ENCODE measurements at places on chromosomes 5 and 9.

GRCh38 chr9:80899208-80899607 lies 790.1 kb downstream of the TLE1 start:
- DNase-seq, result no peak

DNA sequence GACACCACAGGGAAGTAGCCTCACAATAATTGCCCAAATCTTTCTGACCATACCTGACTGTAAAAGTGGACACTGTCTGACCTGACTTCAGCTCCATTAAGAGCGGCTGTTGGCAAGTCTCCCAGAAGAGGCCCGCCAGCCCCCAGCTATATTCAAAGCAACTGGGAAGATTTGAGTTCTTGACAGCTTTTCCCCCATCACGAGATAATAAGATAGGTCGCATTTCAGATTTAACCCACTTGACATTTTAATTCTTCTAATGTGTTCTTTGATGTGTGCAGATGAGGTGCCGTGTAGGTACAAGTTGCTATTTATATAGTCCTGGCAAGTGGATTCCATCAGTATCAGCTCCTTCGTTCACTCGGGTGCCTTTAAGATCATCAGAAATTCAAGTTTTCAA lies 345.7 kb downstream of the DRD1 start:
- no peak for DNase-seq

DNA sequence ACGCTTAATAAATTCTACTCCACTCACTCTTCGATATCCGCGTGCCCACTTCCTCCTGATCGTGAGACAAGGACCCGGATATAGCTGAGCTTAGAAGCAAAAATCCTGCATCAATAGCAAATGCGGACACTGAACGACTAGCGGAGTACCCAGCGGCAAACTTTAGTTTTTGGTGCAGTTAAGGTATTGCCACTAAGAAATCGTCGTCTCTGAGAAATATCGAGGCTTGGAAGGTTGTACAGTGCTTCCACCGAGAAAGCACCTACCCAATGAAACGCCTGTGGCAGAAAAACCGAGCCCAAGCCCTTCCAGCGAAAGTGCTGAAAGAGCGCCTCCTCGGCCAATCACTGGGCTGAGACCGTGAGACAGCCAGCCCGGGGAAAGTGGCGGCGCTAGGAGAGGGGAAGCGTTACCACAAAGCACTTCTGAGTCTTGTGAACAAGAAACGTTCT lies 32.2 kb downstream of the ANXA2R start:
- peak; percentile 75 for DNase-seq

GRCh38 chr9:137423514-137424291 lies 510 bp downstream of the NOXA1 start:
- no peak for DNase-seq

DNA sequence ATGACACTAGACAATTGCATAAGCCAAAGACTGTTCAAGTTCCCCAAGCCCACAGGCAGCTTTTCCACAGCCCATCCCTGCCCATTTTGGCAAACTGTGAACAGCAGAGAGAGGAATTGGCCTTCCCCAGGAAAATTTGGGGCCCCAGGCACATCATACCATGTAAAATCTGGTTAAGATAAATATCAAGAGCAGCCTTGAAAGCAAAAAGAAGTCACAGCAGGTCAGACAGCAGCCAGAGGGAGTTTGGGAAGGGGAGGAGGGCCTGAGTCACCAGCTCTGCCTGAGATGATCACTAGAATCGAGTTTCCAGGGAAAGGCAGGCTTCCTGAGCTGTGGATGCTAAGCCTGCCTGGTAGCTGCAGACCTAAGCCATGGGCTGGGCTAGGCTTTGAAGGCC lies 179.2 kb downstream of the RFK start:
- no peak for DNase-seq

DNA sequence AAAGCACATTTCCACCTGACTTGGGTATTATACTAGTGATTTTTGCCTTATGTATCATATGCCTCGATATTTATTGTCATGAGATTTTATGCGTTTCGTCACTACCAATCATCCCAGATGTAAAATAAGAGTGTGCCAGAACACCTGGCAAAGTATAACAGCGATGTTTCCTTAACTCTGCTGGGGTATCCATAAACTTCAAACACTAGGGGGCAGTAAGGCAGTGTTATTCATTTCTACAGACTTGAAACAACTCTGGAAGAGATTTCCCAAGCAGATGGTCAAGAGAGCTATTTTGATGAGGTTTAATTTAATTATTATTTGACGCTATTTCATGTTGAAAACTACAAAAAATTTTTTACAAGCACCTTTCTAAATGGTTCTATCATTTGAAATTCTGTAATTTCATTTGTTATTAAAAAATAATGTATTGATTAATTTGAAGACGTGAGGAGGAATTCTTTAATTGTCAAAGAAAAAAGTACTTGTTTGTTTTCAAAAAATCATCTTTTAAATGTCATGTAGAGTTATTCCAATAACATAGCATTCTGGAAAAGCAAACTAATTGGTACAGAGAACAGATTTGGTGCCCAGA lies 388.5 kb upstream of the CTNND2 start:
- no peak for DNase-seq

DNA sequence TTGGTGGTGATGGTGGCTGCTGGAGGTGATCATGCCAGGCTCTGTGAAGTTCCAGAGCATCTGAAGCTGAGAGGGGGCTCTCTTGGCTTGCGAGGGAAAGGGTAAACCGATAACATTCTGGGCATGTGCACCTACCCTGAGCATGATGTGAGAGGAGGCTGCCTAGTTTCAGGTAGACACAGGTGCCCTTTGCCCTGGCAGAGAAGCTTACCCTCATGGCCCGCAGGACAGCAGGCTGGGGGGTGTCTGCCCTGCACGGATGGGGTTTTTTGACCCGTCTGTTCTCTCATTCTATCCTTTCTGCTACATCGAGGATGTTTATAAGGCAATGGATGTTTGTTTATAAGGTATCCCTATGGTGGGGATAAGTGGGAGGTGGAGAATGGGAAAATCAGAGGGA lies 132.9 kb downstream of the WDR41 start:
- no peak for DNase-seq

- no peak for DNase-seq
Observed at GRCh38 chr5:131386779-131387178, 122.9 kb downstream of the CDC42SE2 start.

GRCh38 chr5:144035046-144035740 lies 135.3 kb downstream of the YIPF5 start:
- DNase-seq, result no peak

DNA sequence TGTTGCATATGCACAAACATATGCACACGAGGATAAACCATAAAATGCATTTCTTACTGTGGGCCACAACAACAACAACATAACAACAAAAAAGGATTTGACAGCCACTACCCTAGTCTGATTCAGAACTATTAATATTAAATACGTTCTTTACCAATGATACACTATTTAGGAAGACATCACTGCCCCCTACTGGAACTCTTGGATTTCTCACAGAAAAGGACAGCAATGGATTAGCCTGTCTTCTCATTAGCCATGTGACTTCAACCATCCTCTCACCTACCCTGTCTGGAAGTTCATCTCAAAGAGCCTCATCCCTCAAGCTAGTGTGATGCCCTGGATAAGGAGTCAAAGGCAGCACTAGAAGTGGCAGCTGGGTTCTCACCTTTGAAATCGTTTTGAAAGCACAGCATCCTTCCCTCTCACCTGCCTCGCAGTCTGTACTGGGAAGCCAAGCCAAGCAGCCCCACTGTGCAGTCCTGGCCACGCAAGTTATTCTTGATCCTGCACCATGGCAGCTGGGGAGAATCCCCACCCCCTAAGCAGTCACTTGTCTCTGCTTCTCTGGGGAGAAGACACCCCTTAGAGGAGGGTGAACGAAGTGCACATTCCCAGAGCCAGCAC lies 64.6 kb downstream of the SH3TC2 start:
- no peak for DNase-seq

DNA sequence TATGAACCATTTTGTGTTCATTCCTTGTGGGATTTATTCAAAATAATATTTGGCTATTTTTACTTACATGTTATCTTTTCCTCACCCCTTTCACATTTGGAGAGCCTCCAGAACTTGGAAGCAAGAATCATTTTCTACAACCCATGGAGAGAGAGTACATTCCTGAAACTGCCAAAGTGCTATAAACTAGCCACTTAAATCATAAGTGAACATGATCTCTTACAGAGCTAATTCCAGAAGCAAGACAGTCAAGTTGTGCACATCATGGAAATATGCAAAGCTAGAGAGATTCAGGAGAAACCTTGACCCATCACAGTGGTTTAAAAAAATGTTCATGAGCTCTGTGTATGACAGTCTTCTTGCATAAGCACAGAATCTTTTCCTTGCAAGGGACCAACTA lies 883.6 kb upstream of the C9orf72 start:
- no peak for DNase-seq

GRCh38 chr5:137192293-137192743 lies 306.8 kb downstream of the SPOCK1 start:
- DNase-seq, result no peak

- no peak for DNase-seq
Observed at GRCh38 chr9:68897577-68898145, 116.3 kb downstream of the PRKACG start.

- no peak for DNase-seq
Observed at GRCh38 chr9:32430720-32431119, 46.3 kb downstream of the ACO1 start.

DNA sequence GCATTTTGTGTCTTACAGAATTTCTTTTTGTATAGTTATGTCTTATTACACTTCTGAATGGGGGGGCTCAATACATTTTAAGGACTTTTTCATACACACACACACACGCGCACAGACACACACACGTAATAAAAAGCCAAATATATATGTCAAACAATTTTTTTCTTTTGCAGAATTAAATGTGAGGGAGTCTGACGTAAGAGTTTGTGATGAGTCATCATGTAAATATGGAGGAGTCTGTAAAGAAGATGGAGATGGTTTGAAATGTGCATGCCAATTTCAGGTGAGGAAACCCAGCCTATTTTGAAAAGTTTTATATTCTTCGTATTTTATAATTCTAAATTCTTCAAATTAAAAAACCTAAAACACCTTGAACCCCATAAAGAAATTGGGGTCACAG lies 25.6 kb downstream of the TMEFF1 start:
- DNase-seq, result no peak

DNA sequence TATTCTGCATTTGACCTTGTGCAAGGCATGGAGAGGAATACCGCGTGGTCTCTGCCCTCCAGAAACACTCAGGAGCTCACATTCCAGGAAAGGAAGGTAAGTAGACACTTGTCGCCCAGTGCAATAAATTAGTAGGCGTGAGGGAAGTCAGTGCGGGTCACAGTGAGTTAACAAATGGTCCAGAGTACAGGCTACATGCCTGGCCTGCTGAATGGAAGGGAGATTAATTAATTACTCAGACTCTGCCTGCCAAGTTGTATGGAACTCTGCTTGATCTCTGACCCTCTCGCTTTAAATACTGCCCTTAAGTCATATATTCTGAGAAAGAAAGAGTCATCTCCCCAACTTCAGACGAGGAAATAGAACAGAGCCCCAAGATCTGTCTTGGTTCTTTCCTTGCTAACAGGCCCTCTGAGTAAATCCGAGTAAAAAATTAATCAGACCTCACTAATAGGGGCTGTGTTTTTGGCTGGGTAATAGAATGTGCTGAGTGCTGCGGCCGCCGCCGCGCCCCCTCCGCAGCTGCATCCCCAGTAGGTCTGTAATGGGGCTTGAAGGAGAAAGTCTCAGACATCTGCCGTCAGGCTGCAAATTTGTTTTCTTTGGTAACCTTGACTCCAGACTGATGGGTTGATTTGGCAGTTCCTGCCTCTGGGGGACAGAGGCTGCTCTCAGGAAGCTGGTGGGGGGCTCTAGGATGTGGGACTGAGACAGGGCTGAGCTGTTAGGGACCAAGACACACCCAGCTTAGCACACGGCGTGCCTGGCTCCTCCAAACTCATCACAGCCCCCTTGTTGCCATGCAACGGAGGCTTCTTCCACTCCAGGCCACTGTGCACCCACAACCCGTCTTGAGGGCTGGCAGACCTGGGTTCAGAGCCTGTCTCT lies 144.4 kb downstream of the NSG2 start:
- DNase-seq, result no peak

DNA sequence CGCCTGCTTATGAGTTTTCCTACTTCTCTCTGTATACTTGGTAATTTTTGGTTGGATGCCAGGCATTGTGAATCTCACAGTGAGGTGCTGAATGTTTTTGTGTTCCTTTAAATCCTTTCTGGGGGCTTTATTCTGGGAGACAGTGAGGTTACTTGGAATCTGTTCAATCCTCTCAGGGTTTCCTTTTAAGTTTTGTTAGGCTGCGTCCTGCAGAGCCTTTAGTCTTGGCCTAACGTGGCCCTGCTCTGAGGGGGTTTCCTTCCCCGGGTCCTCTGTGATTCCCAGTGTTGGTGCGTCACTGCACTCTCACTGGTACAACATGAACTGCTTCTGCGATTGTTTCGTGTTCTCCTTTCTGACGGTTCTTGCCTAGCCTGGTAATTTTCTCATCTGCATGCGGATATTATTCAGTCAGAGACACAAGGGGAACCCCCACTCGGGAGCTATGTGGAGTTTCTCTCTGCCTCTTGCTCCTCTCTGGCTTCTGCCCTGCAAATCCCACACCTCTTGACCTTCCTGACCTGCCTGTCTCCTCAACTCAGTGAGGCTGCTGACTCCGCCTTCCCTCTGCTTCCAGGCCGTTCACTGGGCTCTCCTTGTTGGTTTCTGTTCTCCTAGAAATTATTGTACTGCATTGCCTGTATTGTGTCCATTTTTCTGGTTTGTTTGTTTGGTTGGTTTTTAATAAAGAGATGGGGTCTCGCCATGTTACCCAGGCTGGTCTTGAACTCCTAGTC lies 128.1 kb downstream of the DAB2IP start:
- DNase-seq, result no peak

GRCh38 chr9:74940600-74940999 lies 12.1 kb downstream of the C9orf40 start:
- DNase-seq, result no peak

DNA sequence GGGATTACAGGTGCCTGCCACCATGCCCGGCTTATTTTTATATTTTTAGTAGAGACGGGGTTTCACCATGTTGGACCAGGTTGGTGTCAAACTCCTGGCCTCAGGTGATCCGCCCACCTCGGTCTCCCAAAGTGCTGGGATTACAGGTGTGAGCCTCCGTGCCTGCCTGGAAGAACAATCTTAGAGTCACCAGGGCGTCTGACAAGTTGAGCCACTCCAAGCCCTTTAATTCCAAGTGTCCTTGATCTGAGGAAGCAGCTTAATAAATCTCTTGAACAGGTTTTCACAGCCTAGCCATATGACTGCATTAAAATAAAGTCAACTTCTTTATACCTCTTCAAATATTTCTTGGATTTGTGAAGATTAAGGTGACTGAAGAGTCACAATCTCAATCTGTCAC lies 31.5 kb downstream of the SLC44A1 start:
- no peak for DNase-seq

- no peak for DNase-seq
Observed at GRCh38 chr9:121557581-121558447, 58.2 kb upstream of the GGTA1 start.

- no peak for DNase-seq
Observed at GRCh38 chr9:124549016-124549415, 41.8 kb upstream of the NR5A1 start.

DNA sequence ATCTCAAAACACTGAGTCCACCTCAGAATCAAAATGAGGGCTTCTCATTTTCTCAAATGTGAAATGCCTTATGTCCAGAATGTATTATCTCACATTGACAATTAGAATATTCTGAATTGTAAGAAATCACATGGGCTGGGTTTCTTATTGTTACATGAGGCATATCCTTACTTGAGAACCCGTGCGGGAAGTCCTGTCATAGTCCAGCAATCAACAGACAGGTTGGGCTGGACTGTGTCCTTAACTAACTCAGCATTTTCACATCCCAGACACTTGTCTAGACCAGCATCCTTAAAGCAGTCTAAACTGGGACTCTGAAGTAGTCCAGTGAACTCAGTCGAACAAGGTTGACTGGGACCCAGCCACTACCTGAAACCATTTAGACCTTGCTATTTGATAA lies 267.6 kb downstream of the CETN3 start:
- no peak for DNase-seq

- DNase-seq, result no peak
Observed at GRCh38 chr9:115944166-115944948, 209.2 kb upstream of the PAPPA start.
